Stimulated activated CD4-positive, alpha-beta T cell treated with anti-CD3 and anti-CD28 coated beads, TNF-alpha, amount 100 ng/mL, for 4 hours (primary cell): ENCODE measurements at places on chromosomes 13 and 19.
A peak's percentile ranks its signal among the peaks of the same experiment; 100 is the strongest.

- no peak for DNase-seq
These were observed 792.6 kb upstream of the GPC6 start for GRCh38 chr13:92433963-92434362.

DNA sequence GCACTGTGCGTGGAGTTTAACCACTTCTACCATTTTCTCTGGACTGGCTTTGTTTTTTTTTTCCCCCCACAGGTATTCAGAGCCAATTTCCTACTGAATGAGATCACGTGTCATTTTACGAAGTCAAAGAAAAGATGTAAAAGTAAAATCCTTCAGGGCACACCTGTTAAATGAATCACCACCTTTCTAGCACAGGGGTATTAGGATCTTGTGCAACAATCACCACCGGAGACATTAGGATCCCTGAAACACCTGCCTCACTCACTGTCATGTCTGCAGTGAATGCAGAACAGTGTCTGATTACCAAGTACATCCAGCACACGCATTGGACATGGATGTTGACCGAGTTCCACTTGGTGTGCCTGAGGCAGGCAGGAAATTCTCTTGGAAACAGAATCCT, 17.2 kb downstream of the BRD4 start:
- DNase-seq = no peak

GRCh38 chr19:28242317-28242927, 970.5 kb downstream of the UQCRFS1 start:
- DNase-seq = no peak

DNA sequence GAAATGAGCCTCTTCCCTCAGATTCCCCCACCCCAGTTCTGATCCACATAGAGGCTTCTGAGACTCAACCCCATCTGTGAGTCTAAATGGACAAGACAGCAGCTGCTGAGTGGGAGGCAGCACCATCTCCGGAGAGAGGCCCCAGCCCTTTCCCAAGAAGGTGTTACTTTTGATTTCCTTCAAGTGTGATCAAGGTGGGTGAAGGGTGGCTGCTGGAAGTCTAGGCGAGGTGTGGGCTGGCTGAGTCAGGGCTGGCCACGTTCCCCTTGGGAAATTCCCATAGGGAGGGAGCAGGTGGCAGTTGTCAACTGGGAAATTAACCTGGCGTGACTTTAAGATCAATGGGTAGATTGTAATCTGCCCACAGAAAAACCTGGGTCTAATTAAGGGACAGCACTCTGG, 148.0 kb downstream of the FOXO1 start:
- DNase-seq = peak; percentile 46

DNA sequence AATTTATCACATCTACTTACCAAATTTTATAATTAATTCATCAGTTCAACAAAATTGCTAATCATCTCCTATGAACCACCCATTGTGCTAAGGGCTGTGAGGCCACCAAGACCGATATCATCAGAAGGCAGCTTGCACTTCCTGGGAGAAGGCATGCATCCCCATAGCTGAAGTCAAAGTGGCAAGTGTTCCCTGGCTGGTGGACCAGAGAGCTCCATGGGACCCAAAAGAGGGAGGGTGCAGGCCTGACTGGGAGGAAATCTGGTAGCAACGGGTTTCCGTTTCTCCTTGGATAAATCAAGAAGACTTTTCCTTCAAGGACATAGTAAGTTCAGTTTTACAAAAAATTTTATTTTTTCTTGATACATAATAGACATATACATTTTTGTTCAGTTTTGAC, 325.2 kb downstream of the FGF9 start:
- DNase-seq = no peak

GRCh38 chr13:95547531-95548167, 4.9 kb upstream of the CLDN10 start:
- DNase-seq = no peak

DNA sequence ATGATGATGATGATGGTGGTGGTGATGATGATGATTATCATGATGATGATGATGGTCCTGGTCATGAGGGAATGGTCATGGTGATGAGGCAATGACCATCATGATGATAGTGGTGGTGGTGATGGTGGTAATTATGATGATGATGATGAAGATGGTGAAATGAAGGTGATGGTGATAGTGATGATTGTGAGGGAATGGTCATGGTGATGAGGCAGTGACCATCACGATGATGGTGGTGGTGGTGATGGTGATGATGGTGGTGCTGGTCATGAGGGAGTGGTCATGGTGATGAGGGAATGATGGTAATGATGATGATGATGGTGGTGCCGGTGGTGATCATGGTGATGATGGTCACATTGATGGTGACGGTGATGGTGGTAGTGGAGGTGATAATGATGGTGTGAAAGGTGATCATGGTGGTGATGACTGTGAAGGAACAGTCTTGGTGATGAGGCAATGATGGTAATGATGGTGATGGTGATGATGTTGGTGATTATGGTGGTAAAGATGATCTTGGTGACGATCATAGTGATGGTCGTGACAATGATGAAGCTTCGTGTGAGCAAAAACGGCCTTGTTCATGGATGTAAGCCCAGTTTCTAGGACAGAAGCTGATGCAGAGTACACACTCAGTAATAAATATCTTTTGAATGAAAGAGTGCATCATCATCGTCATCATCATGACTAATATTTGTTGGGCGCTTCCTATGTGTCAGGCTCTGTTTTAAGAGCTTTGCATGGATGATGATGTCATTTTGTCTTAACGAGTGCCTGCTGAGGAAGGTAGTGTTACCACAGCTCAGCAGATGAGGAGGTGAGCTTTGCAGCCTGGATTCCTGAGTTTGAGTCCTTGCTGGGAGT, 17.3 kb downstream of the SBK2 start:
- DNase-seq = no peak

- DNase-seq = no peak
These were observed 211.9 kb downstream of the ZNF536 start for GRCh38 chr19:30584090-30584489.

DNA sequence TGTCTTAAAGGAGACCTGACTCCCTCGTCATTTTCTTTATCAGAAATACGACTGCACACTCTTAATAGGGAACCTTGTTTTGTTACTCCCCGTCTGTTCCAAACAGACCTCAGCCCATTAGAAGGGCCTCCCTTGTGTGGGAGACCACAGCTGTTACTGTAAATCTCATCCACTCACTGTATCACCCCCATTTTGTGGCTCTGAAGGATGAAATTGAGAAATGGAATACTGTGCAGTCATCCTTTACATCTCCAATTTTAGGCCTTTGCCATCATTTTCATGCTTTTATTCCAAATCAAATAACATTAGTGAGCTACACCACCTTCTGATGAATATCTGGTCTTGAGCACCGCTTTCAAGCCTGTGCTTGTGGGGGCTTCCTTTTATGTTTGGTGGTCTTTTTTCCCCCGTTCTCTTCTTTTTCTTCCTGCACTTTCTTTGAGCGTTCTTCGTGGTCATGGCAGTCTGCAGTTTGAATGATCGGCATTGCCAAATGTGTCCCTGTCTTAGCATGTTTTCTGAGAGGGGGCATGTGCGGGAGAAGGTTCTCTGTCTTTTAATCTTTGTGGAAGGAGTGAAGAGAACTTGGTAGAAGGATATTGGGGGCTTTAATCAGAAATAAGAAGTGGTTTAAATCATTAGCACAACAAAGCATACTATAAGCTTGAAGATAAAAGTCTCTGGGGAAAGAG, 65.8 kb downstream of the GGACT start:
- no peak for DNase-seq

DNA sequence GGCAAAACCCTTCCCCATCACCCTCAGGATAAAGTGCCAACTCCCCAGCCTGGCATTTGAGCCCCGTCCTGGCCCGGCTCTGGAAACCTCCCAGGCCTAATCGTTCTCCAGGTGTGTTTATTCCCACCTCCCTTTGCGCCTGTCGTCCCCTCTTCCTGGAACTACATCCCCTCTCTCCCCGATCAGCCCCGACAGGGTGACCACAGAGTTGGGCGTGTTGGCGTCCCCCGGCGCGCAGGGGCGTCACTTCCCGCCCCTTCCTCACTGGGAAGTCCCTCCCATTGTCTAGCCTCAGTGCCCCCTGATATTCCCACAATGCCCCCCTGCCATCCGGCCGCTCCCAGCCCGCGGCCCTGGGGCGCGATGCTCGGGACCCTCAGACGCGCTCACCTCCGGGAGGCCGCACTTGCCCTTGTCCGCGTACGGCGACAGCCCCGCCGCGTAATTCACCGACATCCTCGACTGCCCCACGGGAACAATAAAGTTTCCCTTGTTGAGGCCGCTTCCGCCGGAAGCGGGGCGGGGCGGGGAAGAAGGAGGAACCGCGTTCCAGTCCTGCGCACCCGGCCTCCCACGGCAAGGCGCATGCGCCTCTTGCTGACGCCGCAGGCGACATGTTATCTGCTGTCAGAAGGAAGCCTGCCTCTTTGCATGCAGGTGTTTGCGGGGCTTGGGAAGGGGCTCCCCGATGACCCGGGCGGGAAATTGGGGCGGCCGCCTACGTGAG, at the start of the genes ANKRD24 and SIRT6:
Gene ANKRD24 (plus strand): TSS at position 606 of the 727 bp plus-strand sequence. CDS start 3,737 bp downstream, outside the sequence.
Gene SIRT6 (minus strand): TSS at position 480 of the 727 bp plus-strand sequence. CDS start 24 bp downstream, at position 456.
- DNase-seq = peak; percentile 93

DNA sequence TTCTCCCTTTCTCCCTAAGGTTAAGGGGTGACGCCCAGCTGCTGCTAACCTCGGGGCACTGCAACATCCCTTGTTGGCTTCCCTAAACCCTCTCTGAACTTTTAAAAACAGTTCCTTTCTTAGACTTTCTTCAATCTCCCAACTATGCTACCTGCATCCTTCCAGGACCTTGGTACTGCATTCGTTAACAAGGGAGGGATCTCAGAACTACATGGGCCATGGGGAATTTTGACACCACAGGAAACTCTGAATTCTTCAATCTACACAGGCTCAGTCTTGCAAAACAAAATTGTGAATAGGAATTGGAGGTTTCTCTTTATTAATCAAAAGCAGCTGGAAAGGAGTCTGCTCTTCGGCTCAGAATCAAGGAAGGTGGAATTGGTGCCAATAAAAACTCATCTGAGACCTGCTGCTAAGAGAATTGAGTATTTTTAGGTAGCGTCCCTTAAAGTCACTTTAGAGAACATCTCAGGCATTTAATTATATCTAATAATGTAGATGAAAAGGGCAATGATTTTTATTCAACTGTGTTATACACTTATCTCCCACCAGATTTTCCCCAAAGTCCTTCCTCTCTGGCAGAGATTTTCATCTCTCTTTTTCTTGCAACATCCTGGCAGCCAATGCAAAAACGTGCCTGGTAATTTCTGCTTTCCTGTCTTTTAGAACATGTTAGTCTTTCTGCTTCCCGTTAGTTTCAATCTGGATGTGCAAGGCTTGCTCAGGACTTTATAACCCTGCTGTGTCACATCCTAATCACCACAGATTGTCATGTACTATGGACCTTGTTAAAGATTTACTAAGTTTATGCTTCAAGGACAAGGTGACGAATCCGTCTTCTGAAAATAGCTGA, 69.1 kb upstream of the SLC15A1 start:
- no peak for DNase-seq

DNA sequence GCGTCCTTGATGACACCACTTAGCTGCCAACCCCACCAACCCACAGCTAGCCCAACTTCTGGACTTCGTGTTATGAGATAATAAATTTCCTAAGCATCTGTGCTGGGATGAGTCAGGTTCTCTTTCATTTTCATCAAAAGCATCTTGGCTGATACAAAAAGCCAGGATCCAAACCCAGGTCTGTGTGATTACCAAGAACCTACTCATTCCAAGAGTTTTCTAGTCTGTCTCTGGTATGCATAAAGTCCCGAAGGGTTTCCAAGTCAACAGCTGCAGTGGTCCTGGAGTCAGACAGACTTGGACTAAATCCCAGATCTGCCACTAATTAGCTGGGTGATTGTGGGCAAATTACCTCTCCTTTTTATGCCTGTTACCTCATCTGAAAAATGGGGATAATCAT, 55.5 kb upstream of the SERP2 start:
- DNase-seq = no peak

DNA sequence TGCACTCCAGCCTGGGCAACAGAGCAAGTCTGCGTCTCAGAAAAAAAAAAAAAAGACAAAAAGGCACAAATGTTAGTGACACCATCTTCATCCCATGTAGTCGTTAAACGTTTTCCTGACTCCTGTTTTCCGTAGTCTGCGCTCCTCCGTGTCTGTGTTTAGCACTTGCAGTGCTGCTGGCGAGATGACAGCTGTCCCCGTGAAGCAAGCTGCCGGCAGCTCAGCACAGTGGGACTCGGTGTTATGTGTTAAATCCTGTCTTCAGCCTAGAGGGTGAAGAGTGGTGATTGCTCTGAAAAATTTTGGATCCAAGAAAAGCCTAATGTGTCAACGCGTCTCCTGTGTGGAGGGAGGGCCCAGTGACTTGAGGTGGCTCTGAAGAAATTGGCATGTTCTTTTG, 18.4 kb downstream of the UBXN6 start:
- no peak for DNase-seq
